ENCODE measurements at places on chromosomes 7 and 10.

DNA sequence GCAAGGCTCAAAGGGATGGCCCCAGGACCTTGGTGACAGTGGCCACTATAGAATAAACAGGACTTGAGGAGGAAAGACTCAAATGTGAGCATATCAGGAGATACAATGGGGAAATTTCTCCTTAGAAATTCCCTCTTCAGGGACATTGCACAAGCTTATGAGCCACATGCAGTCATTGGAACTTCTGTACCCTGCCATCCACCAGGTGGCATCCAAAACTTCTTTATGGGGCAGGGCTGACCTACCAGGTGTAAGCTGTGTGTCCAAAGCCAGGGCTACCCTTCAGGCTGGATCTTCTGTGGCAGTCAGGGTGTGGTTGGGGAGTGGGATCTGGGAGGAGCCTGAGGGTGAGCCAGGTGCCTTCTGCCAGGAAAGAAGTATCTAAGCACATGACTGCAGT is 36.6 kb upstream of the LRRC18 start:
- DNase-seq: no peak

GRCh38 chr7:108480311-108480710 is 24.1 kb upstream of the NRCAM start:
- no peak for DNase-seq

DNA sequence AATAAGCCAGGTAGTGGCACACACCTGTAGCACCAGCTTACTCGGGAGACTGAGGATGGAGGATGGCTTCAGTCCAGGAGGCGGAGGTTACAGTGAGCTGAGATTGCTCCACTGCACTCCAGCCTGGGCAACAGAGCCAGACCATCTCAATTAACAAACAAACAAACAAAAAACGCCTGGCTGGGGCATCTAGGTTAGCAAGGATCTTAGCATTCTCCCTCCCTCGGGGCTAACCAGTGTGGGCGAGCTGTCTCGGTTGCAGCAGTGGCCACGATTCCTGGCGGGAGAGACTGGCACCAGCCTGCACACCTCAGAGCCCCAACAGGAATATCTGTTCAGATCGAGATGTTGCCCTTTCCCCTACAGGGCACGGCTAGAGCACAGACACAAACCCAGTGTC is 91.3 kb upstream of the KCTD7 start:
- no peak for DNase-seq

GRCh38 chr10:43222210-43222720 is 44.6 kb downstream of the RASGEF1A start:
- DNase-seq: no peak

DNA sequence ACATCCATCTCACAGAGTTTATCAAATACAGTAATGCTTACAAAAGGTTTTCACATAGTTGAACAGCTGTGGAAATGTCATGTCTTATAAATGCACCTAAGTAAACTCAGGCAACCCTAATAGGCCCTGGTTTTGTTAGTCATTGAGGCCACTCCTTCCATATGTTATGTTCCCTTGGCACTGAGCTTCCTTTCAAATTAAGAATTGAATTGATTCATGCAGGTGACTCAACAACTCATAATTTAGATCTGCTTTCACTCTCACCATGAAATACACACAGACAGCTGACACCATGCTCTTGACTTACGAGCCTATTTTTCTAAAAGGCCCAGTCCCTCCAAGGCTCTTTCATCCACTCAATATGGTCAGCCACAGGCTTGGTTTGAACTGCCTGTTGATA is 476.9 kb downstream of the KCNMA1 start:
- DNase-seq: no peak

GRCh38 chr10:75021379-75022249 is 89.8 kb upstream of the SAMD8 start:
- no peak for DNase-seq

GRCh38 chr7:149494738-149495368 is 2.8 kb downstream of the ZNF746 start:
- DNase-seq: no peak

- no peak for DNase-seq
Observed at GRCh38 chr10:127939786-127940330, 33.0 kb downstream of the PTPRE start.

- no peak for DNase-seq
Observed at GRCh38 chr7:39105720-39106119, 128.0 kb downstream of the POU6F2 start.

GRCh38 chr10:20658158-20658557 is 239.0 kb downstream of the NEBL start:
- DNase-seq: no peak

GRCh38 chr10:93288679-93289634 is 193.2 kb downstream of the MYOF start:
- peak; percentile 49 for DNase-seq

- DNase-seq: no peak
Observed at GRCh38 chr10:6114805-6115341, 26.0 kb downstream of the RBM17 start.

DNA sequence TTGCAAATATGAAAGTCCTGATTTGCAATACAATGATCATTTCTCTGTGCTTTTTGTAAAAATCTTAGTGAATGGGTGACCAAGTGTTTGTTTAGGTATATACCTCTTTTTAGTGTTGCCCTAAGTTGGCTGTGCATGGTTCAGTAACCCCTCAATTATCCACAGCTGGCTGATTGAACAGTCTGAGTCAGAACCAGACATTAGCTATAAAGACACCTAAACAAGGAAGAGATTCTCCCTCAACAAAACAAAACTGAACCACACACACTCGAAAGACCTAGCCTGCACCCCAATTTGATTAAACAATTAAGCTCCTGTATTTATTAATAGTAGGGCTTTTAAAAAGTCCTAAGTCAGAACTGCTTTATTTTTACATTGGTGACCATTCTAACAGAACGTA is 2.8 kb downstream of the RSBN1L start:
- DNase-seq: no peak

DNA sequence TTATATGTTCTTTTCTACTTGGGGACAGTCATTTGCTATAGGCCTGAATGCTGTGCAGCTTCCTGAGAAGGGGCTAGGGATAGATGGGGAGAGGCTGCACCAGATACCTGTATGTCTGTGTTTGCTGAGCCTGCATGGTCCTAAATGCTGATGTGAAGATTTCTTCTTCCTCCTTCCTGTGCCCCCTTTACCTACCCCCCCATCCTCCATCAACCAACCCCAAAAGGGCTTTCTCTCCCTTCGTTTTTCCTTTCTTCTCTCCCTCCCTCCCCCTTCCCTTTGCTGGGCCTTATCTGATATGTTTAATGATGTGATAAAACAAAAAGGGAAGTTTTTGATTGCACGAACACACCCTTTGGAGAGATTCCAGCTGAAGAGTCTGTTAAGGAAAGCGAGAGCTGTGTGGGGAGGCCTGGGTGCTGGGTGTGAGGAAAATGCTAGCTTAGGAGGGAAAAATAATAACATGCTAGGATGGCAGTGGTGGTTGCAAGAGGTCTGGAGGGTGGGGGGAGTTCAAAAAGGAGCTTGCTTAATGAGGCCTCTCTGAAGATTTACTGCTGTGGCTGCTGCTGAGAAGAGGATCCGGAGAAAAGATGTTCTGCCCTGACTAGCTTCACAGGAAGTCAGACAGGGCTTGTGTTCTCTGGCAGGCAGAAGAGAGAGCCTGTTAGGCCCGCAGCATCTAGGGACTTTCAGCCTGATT is 101.8 kb downstream of the SAMD9 start:
- no peak for DNase-seq

GRCh38 chr10:73771722-73772280 is 10.0 kb upstream of the CHCHD1 start:
- DNase-seq: no peak

GRCh38 chr7:68604541-68604940 is 993.7 kb upstream of the AUTS2 start:
- DNase-seq: no peak

- DNase-seq: no peak
Observed at GRCh38 chr7:21651697-21652096, 108.9 kb downstream of the DNAH11 start.

DNA sequence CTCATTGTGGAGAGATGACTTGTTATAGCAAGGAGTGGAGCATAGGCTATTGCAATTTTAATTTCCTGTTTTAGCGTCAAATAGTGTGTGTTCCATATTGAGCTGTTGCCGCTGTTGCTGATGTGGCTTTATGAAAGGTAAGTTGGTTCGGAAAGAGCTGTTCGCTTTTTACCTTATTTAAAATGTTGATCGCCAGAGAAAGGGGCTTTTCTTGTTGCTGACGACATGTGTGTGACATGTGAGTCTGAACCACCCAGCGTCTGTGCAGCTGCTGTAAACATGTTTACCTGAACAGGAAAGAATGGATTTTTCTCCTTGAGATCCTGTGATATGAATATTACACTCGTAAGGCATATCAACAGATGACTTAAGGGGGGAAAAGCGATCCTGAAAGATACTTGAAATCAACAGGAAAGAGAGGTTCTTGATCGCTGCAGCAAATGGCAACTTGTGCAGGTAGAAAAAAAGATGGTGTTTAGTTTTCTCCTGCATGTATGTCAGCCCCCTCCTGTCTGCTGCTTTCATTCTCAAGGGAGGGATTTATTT is 2.5 kb downstream of the ZEB1 start:
- DNase-seq: peak; percentile 26

GRCh38 chr10:16777473-16778370 is 39.5 kb downstream of the RSU1 start:
- DNase-seq: peak; percentile 37

GRCh38 chr7:5621776-5622175 is 159.7 kb downstream of the RNF216 start:
- no peak for DNase-seq

GRCh38 chr10:127210936-127211466 is 14.6 kb upstream of the INSYN2A start:
- DNase-seq: no peak
